Esophagus squamous epithelium (tissue), 5 donors: ENCODE measurements at places on chromosomes 5 and 9.

- no peak for DNase-seq
Measured at GRCh38 chr9:28050046-28050445, 476.8 kb upstream of the C9orf72 start.

DNA sequence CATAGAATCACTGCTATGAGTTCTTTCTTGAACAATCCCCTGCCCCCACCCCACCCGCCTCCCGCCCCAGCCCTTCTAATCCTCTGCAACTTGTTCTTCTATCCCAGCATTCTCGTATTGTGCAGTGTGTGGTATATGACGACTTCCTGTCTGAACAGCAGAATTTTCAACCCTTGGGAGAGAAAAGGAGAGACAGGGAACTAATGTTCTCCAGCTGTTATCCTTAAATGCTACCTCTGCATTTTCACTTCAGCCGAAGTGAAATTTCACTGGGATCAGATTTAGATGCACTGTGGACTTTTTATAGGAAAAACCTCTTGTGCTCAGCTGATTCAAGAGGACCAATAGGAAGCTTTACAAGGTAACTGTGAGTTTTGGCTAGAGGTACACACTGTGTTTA, 2.2 kb downstream of the FBXL7 start:
- DNase-seq = no peak

- no peak for DNase-seq
Measured at GRCh38 chr9:12696931-12697622, 3.9 kb downstream of the TYRP1 start.

DNA sequence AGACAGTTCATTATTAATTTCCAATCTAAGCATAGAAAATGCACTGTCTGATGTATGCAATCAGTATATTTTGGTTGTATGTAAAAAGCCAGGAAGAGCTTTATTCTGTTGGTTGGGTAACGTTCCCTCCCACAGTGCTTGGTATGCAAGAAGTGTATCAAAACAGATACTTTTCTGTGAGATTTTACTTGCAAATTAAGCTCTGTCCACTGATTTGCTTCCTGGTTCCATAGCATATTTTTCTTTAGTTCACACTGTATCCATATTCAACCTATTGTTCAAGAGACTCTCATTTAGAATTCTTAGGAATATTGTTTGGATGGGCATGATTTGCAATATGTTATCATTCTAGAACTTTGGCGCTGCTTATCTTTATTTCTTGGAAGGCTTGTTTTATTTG, 47.4 kb downstream of the RNF180 start:
- DNase-seq = no peak

DNA sequence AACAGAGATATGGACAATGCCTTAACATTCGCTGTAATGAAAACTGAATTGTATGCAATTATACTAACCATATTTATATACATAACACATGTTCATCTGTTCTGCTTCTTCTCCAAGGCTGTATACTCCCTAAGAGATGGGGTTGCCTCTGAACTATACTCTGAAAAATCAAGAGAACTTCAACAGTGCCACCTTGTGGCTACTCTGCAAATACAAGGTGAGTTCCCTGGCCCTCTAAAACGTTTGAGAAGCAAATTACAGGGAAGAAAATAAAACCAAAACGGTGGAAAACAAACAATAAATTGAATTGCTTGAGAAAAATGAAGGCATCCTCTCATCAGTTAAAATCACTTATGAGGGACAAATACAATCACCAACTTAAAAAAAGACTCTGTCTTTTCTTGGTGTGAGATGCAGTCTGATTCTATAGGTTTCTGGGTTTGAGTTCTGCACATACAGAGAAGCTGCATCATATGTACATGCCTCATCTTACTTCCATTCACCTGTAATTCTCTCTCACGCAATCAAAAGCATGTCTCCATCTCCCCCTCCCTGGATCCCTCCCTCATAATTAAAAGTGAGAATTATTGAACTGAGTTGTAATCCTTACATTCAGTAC, 98.6 kb downstream of the FBXW11 start:
- no peak for DNase-seq

DNA sequence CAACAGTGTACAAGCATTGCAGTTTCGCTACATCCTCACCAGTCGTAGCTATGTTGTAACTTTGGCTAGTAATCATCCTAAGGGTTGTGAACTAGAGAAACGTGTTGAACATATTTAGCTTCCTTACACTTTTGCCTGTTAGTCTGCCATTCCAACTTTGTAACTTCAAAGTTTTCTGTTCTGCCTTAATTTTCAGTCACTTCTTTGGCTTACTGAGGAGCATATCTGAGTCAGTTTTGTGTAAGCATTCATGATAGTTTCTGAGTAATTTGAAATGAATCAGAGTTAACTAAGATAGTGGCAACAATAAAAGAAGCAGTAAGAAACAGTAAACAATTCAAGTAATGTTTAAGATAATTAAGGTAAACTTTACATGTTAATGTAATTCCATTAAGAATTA, 58.9 kb upstream of the MCCC2 start:
- DNase-seq = no peak

- DNase-seq = no peak
Measured at GRCh38 chr5:151150471-151151262, 6.9 kb downstream of the ANXA6 start.

DNA sequence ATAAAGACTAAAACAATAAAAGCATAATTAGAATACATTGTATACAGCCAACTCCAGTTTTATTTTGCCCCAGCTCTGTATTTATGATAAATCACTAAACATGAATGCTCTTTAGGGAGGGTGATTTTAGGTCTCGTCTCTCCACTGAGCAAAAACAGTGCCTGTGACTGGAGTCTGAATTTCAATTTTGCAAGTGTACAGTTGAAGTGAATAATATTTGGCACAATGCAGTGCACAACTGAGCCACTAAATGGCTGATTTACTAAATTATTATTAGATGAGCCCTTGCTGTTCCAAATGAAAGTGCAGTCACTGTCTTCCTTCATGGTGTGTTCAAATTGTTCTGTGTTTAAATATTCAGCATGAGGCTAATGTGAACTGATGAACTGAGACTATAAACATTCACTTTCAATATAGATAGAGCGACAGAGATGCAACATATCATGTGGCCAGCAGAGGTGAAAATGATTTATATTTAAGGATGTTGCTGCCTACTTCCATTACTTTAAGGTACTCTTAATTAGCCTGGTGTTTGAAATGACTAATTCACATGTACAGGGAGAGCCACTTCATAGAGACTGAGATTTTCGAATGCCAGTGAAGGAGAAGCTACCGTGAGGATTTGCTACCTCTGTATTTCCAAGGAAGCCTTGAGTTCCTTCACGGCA, 375.1 kb downstream of the EBF1 start:
- DNase-seq = no peak

DNA sequence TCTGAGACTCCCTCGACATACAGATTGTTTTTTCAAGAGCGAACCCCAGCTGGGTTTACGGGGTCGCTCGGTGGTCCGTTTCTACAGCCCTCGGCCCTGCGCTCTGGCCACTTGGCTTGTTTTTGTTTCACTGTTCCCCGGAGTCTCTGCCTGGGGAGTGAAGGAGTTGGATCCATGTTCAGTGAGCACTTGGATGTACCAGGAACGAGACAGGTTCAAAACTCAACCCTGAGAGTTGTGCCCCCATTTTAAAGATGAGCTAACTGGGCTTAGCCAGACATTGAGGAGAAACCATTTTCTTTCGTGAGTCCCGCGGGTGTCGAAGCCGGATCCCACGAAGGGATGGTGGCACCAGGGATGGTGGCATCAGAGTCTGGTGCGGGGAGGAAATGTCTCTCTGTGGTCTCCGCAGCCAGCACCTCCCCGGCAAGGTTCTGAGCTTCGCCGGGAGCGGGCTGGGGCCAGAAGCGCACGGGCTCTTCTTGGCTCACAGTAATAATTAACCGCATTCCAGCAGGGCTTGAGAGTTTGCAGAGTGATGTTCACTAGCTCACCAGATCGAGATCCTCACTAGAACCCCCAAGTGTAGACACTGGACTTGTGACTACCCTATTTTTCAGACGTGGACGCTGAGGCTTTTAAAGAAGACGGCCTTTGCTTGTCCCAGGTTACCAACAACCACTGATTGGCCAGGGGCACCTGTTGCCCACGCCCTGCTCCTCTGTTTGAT, 1.0 kb downstream of the MSX2 start:
- DNase-seq = no peak

- DNase-seq = no peak
Measured at GRCh38 chr5:124398460-124398859, 348.0 kb downstream of the ZNF608 start.

DNA sequence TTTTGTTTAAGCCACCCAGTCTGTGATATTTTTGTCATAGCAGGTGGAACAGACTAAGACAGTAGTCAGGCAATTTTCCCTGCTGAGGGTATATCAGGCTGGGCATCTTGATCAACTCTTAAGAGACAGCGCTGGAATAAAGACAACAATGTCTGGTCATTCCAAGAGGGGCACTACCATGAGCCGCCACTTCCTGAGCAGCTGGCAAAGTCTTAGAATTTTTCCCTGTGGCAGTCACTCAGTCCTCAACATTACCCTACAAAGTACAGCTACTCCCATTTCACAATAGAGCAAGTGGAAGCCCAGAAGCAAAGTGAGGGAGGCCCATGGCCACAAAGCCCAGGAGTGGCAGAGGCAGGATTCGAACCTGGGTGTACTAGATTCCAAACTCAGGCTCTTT, 74.8 kb downstream of the SH3PXD2B start:
- no peak for DNase-seq
